ENCODE measurements at places on chromosomes 3 and 15.

DNA sequence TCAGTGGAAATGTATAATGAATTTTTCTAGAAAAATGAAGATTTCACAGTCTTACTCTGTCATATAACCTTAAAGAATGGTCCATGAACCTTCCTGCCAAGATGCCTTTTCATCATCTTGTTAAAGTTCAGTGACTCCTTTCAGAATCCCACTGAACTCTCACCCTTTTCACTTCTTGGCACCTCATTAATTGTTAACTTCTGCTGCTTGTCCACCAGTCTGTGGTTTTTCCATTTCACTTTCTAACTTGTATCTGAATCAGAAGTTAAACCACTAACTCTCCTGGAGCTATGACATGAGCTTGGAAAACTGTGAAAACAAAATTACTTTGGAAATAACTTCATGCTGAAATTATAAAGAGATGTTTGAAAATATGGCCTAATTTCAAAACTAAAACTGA lies 281.2 kb upstream of the ALCAM start:
- no peak for DNase-seq

DNA sequence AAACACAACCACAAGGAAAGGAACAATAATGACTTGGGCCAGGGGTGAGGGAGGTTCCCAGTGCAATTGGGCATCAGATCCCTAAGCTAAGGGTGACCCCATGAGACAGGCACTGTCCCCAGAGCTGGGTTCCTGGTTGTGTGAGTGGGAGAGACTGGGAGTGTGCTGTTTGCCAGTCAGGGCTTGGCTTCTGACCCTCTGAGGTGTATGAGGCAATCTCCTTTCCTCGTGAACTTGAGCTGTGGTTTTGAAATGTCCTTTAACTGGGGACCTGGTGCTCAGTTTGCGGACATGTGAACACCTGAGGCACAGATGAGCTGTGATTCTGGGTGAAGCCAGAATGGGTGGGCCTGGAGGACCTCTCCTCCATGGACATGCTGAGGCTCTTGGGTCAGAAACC lies 58.5 kb upstream of the PLXNA1 start:
- DNase-seq = no peak

DNA sequence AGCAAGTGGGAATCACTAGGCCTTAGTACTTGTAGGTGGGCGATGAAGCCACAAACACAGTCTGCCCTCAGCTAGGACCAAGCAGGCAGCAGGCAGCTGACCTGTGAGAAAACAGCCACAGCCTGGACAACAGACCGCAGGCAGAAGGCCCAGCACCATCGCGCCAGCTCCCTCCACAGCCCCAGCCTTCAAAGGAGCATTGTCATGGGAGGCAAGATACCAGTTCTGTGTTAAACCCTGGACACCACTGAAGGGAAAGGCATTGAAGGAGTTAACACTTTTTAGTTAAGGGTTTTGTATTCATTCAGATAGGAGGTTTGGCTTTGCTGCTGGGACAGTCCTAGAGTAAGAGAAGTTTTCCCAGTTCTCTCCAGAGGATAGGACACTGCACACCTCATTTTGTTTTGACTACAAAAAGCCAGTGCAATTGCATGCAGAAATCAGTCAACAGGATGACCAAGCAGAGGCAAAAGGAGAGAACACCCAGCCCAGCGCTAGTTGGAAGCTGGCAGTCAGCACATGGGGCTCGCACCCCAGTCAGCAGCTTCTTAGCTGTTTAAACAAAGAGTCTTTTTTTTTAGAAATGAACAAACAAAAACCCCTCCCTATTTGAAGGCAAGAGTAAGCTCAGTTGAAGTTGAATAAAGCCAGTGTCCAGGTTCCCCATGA lies 286.1 kb upstream of the TPM1 start:
- DNase-seq = no peak

- DNase-seq = peak; percentile 42
Observed at GRCh38 chr15:89361451-89362202, 27.0 kb upstream of the POLG start.

DNA sequence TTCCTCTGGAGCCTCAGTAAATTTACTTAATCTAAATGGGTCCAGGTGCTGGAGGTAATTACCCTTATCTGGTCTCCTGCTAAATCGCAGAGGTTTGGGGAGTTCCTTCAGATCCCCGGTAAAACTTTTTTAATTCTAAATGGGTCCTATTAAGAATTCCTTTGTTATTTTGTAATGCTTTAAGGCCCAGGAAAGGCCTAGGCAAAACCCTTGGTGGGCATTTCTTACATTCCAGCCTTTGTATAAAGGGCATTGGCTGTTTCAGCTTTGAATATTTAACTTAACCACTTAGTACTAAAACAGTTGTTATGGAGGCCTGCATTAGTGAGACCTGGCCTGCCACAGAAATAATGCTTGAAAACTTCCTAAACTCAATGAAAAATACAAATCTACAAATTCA lies 14.9 kb upstream of the ZNF662 start:
- DNase-seq = no peak

- no peak for DNase-seq
Observed at GRCh38 chr3:39185959-39186691, 6.3 kb downstream of the XIRP1 start.

- no peak for DNase-seq
Observed at GRCh38 chr3:77686560-77686959, 646.7 kb downstream of the ROBO2 start.

- no peak for DNase-seq
Observed at GRCh38 chr3:149415484-149415883, 38.0 kb upstream of the TM4SF1 start.

DNA sequence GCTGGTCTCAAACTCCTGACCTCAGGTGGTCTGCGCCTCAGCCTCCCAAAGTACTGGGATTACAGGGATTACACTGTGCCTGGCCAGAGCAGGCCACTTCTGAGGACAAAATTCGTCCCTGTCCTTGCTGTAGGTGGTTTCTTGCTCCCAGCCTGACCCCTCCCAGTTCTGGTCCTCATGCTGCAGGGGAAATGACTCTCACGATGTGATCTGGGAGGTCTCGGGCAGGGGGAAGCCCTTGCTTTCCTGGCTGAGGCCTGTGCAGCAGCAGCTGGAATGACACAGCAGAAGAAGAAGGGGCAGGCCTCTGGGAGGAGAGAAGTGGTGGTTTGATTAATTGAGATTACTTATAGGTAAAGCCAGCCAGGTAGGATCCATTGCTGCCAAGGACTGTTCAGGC lies 39.3 kb downstream of the MEGF11 start:
- no peak for DNase-seq

GRCh38 chr3:109678600-109678999 lies 341.3 kb upstream of the DPPA4 start:
- DNase-seq = no peak

DNA sequence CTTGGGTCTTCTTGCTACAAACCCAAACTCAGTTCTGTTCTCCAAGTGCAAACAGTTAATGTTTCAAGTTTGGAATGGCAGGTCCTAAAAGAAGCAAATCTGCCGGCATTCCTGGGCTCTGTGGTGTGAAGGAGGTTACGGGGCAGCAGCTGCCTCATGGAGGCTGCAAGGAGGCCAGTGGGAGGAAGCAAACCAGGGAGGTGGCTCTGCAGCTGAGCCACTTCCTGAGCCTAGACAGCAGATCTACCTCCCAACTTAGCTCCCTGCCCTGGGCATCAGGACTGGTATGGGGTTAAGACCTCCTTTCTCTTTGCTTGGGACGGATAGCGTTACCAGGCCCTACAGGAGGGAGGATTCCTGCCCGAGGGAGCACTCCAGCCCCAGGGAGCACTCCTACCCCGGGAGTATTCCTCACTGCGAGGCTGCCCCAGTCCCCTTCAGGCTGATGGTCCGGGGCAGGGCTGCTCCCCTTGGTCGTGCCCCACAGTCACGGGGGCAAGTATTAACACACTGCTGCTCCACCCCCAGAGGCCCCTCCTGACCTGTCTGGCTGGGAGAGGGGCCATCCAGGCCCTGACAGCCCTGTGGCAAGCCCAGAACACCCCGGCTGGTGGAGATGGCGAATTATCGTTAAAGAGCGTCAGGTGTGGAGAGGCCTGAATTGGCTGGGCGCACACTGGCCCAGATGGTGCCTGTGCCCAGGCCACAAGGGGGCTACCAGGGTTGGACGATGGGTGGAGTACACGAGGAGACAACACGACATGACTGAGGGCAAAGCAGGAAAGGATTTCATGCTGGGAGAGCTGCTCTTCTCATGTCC lies 129.9 kb downstream of the ATP10A start:
- DNase-seq = no peak

DNA sequence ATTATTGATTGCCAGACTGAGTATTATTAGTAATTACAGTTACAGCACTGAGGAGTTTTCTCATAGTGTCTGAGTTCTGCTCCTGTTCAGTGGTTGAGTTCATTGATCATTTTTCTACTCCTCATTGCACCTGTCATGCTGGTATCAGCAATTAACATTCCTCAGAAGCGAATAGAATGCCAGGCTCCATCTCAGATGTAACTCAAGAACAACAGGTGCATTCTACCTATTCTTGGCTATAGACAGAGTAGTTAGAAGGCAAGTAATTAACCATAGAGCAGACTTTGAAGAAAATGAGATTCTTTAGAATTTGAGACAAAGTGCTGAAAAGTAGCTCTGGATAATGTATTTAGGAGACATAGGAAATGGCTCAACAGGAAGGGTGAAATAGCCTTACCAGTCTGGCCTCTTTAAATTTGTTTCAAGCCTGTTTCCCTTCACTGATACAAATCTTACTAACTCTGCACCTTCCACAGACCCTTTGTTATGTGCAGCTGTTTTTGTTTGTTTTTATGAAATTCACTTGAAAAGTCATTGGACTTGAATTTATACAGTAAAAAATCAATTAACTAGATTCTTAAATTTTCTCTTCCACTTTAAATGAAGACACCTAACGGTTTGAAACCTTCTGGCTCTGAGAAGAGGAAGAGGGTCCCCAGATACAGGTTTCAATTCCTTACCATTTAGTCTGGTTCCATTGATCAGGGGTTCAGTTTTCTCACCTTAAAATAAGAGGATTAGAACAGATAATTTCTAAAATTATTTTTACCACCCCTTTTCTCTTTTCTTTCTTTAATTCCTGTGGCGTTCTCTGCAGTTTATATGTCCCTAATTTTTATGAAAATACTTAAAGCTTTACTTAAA lies 109.6 kb downstream of the FNDC3B start:
- DNase-seq = no peak

GRCh38 chr3:150222691-150223489 lies 185.2 kb upstream of the TSC22D2 start:
- no peak for DNase-seq

DNA sequence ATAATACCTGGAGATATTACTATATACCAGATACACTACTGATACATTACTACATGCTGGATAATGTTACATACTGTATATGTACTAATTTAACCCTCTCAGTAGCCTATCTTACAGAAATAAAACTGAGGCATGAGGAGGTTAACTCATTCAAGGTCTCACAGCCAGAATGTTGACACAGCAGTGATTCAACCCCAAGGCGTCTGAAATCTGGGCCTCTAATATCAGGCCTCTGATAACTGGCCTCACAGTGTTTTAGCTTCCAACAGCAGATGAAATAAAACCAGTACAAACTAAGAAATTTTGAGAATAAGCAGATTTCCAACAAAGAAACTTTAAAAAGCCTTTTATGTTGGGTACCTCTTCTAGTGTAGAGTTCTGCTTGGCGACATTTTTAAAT lies 23.4 kb downstream of the DZIP1L start:
- no peak for DNase-seq

- DNase-seq = no peak
Observed at GRCh38 chr3:49616061-49616460, 58.1 kb upstream of the APEH start.

- DNase-seq = no peak
Observed at GRCh38 chr3:122067214-122067550, 12.0 kb downstream of the CD86 start.

DNA sequence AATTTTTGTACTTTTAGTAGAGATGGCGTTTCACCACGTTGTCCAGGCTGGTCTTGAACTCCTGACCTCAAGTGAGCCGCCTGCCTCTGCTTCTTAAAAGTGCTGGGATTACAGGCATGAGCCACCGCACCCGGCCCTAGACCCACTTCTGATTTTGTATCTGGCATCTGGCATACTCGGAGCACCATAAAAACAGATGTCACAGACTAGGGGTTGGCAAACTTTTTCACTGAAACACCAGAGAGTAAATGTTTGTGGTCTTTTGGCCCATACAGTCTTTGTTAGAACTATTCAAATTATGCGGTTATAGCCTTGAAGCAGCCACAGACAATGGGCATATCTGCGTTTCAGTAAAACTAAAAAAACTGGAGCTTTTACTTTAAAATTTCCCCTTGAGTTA lies 110.7 kb downstream of the TJP1 start:
- no peak for DNase-seq

- DNase-seq = no peak
Observed at GRCh38 chr3:33312361-33312760, 35.1 kb downstream of the FBXL2 start.

DNA sequence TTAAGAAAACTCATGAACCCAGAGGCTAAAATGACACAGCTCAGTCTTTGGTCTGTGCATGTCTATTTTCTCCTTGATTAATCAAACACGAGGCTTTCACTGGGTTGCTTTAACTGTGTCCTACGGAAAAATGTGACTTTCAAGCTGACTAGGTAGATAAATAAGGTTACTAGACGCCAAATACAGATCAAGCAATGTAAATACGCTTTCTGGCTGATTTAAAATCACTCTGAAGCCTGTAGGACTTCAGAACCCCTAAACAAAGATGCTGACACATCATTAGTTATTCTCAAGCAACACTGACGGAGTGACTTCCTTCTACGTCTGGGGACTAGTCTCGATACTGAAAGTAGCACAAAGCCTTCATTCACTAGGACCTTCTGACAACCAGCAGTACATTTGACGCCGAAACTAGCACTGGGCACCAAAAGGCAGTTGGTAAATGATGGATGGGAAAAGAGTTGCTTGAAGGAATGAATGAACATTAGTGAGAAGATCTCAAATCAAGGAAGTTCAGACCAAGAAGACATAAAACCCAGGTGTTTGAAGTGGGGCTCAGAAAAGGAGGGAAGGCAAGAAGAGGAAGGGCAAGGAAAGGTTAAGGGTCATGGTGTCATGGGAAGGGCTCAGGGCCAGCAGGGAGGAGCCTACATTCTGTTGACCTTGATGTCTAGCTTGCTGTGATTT lies 67.1 kb upstream of the CDV3 start:
- DNase-seq = no peak

DNA sequence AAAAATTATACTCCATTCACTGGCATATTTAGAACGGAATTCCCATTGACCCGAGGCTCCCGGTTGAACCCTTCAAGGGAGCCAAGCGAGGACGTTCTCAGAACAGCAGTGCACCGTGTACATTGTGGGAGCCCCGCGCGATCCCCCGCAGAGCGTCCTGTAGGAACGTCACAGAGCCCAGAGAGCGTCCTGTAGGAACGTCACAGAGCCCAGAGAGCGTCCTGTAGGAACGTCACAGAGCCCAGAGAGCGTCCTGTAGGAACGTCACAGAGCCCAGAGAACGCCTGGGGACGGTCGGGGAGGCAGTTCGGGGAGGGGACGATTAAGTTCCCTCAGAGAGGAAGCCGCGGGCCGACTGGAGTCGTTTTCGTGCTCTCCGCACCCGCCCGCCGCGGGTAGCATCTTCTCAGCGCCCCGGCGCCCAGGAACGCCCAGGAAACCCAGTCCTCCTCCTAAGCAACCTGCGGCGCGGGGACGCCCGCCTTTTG lies 506 bp upstream of the ATP1B3 start:
- peak; percentile 54 for DNase-seq
